Common myeloid progenitor, CD34-positive (primary cell): ENCODE measurements at places on chromosomes 7 and 10.
A peak's percentile ranks its signal among the peaks of the same experiment; 100 is the strongest.

- peaks cover 8% of the 10 kb centered on the region for H3K4me1 ChIP-seq
- no peak for DNase-seq
- no peaks in the 10 kb centered on the region for H3K36me3 ChIP-seq
These were observed 31.3 kb upstream of the GDF10 start for GRCh38 chr10:47268696-47269095.

DNA sequence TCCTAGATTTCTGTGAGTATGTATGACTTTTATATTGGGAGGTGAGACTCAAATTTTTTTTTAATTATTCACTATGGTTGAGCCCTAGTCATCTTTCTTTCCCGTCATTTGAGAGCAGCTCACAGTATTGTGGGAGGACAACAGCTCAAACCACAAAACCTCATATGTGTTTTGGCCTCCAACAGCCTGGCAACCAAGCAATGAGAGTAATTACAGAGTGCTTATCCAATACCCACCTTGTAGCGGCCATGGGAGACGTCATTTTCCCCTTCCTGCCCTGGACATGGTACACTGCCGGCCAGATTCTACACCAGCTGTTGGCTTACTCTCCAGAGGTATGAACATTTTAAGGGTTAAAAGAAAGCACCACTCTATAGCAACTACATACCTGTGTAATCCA is 49.1 kb downstream of the DOCK4 start:
- H3K4me3 ChIP-seq = no peak overlapping the region
- H3K27ac ChIP-seq = peak overlapping the region; percentile 43
- H3K4me1 ChIP-seq = peaks cover 9% of the 10 kb centered on the region
- H3K36me3 ChIP-seq = no peaks in the 10 kb centered on the region
- DNase-seq = peak; percentile 96

GRCh38 chr10:565676-566075 is 123.8 kb downstream of the DIP2C start:
- H3K36me3 ChIP-seq = no peaks in the 10 kb centered on the region
- no peak overlapping the region for H3K4me3 ChIP-seq
- peaks cover 4% of the 10 kb centered on the region for H3K27me3 ChIP-seq
- DNase-seq = no peak
- no peaks in the 10 kb centered on the region for H3K4me1 ChIP-seq

DNA sequence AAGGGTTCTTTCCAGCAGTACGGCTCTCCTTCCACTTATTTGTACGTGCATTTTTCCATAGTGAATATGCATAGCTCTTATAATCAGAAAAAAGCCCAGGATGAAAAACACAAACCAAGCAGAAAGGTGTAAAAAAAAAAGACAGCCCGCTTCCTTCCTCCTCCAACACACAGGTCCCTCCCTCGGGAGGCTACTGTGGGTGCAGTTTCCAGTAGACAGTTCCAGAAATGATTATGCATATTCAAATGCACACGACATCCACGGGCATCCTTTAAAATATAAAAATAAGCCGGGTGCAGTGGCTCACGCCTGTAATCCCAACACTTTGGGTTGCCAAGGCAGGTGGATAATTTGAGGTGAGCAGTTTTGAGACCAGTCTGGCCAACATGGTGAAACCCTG is 59.9 kb downstream of the TNRC18 start:
- peak overlapping the region; percentile 34 for H3K27ac ChIP-seq
- peaks cover 74% of the 10 kb centered on the region for H3K36me3 ChIP-seq
- no peak overlapping the region for H3K4me3 ChIP-seq
- no peak for DNase-seq

- H3K27ac ChIP-seq = peak overlapping the region; percentile 97
- H3K4me1 ChIP-seq = peaks cover 16% of the 10 kb centered on the region
- peak overlapping the region; percentile 96 for H3K4me3 ChIP-seq
- no peaks in the 10 kb centered on the region for H3K27me3 ChIP-seq
These were observed 847 bp downstream of the BTAF1 start for GRCh38 chr10:91924212-91925021.

- H3K27ac ChIP-seq = no peak overlapping the region
- peaks cover 12% of the 10 kb centered on the region for H3K4me1 ChIP-seq
- no peak overlapping the region for H3K4me3 ChIP-seq
- H3K27me3 ChIP-seq = no peaks in the 10 kb centered on the region
- H3K36me3 ChIP-seq = peaks cover 28% of the 10 kb centered on the region
These were observed 61.5 kb downstream of the GNA12 start for GRCh38 chr7:2782565-2782964.

- no peaks in the 10 kb centered on the region for H3K4me1 ChIP-seq
- no peak overlapping the region for H3K4me3 ChIP-seq
- no peaks in the 10 kb centered on the region for H3K27me3 ChIP-seq
- H3K27ac ChIP-seq = no peak overlapping the region
- H3K36me3 ChIP-seq = no peaks in the 10 kb centered on the region
- DNase-seq = no peak
These were observed 143.2 kb downstream of the NRCAM start for GRCh38 chr7:108313086-108313485.

- no peaks in the 10 kb centered on the region for H3K27me3 ChIP-seq
- no peak overlapping the region for H3K4me3 ChIP-seq
- no peaks in the 10 kb centered on the region for H3K4me1 ChIP-seq
These were observed 234.8 kb downstream of the PHTF2 start for GRCh38 chr7:78033410-78033809.

DNA sequence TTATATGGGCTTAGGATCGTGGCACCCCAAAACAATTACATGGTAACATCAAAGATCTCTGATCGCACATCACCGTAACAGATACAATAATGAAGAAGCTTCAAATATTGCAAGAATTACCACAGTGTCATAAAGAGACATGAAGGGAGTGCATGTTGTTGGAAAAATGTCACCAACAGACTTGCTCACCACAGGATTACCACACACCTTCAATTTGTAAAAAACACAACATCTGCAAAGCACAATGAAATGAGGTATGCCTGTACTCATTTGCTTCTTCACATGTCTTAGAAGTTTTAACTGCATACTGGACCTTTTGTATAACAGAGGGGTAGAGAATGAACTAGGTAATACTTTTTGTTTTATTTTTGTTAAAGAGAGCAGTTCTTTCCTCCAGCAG is 96.6 kb downstream of the TPST1 start:
- DNase-seq = no peak
- no peaks in the 10 kb centered on the region for H3K36me3 ChIP-seq
- no peaks in the 10 kb centered on the region for H3K27me3 ChIP-seq
- peaks cover 8% of the 10 kb centered on the region for H3K4me1 ChIP-seq

DNA sequence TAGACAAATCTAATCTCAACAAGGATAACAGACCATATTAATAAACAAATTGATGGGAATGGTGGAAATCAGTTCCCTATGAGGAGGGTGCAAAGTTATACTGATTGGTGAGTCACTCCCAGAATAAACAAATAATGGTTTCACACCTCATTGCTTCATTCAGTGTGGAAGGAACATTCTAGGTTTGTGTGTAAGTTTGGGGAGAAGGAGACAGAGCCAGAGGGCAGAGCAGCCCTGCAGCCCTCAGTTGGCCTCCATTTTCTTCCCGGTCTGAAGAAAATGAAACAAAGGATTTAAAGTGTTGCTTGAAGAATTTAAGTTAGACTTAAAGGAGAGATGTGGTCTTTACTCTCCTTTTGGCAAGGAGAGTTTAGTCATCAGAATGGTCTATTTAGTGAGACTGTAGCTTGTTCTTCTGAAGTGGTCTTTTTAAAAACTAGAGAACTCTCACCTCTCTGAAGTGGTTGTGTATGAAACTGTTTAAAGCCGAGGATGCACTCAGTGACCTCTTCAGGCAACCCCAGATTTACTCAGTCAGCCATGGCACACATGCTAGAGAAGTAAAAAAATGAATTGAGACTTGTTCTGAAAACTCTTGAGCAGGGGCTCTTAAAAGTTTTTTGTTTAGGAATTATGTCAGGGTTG is 27.2 kb downstream of the IKZF1 start:
- H3K4me3 ChIP-seq = no peak overlapping the region
- H3K36me3 ChIP-seq = peaks cover 14% of the 10 kb centered on the region
- DNase-seq = no peak
- H3K27ac ChIP-seq = peak overlapping the region; percentile 75
- H3K27me3 ChIP-seq = no peaks in the 10 kb centered on the region

GRCh38 chr7:25054819-25055519 is 70.1 kb downstream of the CYCS start:
- H3K36me3 ChIP-seq = no peaks in the 10 kb centered on the region
- no peaks in the 10 kb centered on the region for H3K27me3 ChIP-seq
- no peak overlapping the region for H3K4me3 ChIP-seq
- H3K4me1 ChIP-seq = peaks cover 9% of the 10 kb centered on the region
- H3K27ac ChIP-seq = no peak overlapping the region

- no peaks in the 10 kb centered on the region for H3K27me3 ChIP-seq
- no peaks in the 10 kb centered on the region for H3K4me1 ChIP-seq
- H3K27ac ChIP-seq = no peak overlapping the region
- no peak overlapping the region for H3K4me3 ChIP-seq
- DNase-seq = no peak
- no peaks in the 10 kb centered on the region for H3K36me3 ChIP-seq
These were observed 121.9 kb downstream of the RALA start for GRCh38 chr7:39745320-39745719.

- DNase-seq = no peak
- H3K36me3 ChIP-seq = no peaks in the 10 kb centered on the region
- H3K4me1 ChIP-seq = no peaks in the 10 kb centered on the region
- no peaks in the 10 kb centered on the region for H3K27me3 ChIP-seq
- H3K4me3 ChIP-seq = no peak overlapping the region
- H3K27ac ChIP-seq = no peak overlapping the region
These were observed 204.9 kb upstream of the PTER start for GRCh38 chr10:16231734-16232435.

DNA sequence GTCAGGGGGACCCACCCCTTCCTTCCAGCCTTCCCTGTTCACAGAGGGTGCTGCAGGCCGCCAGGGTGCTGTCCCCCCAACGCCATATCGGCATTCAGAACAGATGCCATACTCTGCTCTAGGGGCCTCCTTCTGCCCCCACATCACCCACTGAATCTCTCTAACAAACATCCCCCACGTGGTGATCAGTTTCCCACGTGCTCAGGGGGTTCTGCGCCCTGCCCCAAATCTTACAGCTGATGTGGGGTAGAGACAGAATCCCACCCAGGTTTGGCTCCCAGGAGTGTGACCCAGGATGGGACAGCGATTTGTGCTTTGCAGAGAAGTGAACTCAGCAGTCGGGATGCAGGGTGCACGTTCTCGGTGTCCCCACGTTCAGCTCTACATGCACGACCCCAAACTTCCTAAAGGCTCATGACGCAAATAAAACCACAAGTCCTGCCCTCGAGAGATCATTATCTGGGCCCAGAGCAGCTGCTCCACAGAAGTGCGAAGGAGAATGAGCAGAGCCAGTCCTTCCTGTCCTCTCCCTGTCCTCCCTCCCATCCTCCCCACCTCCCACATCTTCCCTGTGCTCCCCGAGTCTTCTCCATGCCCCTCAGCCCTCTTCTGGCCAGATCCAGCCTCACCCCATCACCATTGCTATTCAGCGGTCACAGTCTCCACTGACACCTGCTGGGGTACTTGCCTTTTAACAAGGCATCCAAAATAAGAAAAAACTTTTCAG is 423.4 kb downstream of the DNAJB6 start:
- DNase-seq = peak; percentile 68
- no peak overlapping the region for H3K27ac ChIP-seq
- H3K4me1 ChIP-seq = peaks cover 5% of the 10 kb centered on the region
- H3K36me3 ChIP-seq = no peaks in the 10 kb centered on the region
- H3K27me3 ChIP-seq = no peaks in the 10 kb centered on the region
- no peak overlapping the region for H3K4me3 ChIP-seq

- H3K27me3 ChIP-seq = peaks cover 18% of the 10 kb centered on the region
- no peak overlapping the region for H3K27ac ChIP-seq
- no peaks in the 10 kb centered on the region for H3K36me3 ChIP-seq
- DNase-seq = no peak
- no peaks in the 10 kb centered on the region for H3K4me1 ChIP-seq
- H3K4me3 ChIP-seq = no peak overlapping the region
These were observed 5.2 kb downstream of the DLG5 start for GRCh38 chr10:77921395-77921794.

DNA sequence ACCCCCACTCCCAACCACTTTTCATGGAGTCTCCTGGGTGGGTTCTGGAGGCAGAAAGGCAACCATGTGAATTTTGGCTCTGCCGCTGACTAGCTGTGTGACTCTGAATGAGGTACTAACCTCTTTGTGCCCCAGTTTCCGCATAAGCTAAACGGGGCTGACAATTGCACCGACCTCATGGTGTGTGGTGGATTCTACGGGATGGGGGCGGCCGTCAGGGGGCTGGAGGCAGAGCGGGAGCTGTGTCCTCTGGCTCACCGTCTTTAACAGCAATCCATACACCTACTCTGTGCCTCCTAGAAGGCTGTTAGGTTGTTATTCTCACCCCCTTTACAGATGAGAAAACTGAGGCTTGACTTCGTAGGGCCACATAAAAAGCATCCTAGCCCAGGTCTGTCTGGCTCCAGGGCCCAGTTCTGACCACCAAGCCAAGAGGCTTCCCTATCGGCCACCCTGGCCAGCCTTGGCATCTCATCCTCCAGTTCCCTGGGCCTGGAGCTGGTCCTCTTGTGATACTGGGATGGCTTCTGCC is 4.3 kb upstream of the SLC29A3 start:
- no peak overlapping the region for H3K27ac ChIP-seq
- DNase-seq = no peak
- H3K4me3 ChIP-seq = no peak overlapping the region

DNA sequence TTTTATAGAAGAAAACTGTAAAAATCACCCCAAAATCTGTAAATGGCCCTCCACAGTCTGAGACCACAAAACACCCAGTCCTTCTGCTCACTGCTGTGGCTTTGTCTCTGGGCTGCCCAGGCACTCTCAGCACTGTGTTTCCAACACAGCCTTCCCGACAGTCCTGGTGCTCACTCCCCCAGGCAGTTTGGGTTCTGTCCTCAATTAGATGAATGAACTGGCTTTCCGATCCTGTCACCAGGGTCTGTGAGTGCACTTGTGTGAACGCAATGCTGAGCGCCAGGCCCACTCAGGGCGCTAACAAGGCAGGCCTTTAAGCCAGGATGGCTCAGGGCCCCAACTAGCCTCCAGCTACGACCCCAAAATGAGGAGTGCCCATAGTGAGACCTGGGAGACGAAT is 3.3 kb downstream of the MAD1L1 start:
- H3K4me3 ChIP-seq = no peak overlapping the region
- no peak overlapping the region for H3K27ac ChIP-seq
- H3K27me3 ChIP-seq = no peaks in the 10 kb centered on the region
- DNase-seq = no peak
- H3K4me1 ChIP-seq = peaks cover 20% of the 10 kb centered on the region
- peaks cover 55% of the 10 kb centered on the region for H3K36me3 ChIP-seq

DNA sequence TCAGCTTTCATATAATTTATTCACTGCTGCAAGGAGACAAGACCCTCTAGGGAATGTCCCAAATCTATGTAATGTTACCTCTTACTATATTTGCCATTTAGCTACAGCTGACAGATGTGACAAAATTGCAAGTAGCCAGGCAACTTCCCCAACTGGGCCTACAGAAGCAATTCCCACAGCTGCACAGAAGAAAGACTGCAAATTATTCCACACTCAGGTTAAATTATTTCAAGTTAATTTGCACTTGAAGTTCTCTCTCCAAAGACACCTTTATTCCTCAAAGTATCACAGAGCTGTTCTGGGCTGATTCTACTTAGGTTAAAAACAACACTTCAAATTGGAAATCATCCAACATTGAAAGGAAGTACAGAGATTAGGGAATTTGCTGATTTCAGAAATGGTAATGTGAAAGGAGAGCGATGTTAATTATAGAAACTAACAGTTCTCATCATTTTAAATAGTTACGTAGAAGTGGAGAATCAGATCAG is 133.6 kb downstream of the THSD7A start:
- no peak overlapping the region for H3K27ac ChIP-seq
- no peaks in the 10 kb centered on the region for H3K4me1 ChIP-seq
- H3K4me3 ChIP-seq = no peak overlapping the region
- H3K36me3 ChIP-seq = no peaks in the 10 kb centered on the region
